Stimulated activated CD4-positive, alpha-beta T cell treated with anti-CD3 and anti-CD28 coated beads, Interleukin-15, amount 100 ng/mL, for 48 hours (primary cell): ENCODE measurements at places on chromosomes 5 and 9.

DNA sequence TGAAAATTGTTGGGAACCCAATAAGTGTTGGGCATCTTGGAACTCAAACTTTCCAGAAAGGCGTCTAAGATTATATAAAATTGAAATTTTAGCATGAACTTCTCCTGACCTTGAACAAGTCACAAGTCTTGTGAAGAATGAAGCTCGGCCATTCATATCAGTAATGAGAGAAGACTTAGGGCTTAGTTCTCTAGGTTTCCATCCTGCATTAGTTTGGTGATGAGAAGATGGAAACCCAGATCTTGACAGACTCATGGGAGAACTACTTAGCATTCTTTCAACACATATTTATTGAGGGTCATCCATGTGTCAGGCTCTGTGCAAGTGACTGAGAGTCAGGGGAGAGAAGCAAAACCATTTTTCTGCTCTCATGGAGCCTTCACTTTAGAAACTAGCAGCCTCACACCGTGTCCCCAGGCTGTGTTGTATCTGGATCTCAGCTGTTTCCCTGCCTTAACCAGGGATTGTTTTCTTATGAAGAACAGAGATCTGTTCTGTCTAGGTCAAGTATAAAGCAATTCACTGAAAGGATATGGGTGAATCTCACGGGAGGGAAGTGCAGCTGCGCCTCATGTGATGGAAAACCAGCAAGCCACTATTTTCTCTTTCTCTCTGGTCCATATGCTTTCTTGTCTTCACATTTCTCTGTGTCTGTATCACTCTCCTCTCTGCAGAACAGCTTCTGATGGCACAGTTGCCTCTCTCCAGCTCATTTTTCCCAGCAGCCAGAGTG lies 3.4 kb downstream of the GARNL3 start:
- no peak for DNase-seq

GRCh38 chr9:71977003-71977402 lies 65.6 kb downstream of the C9orf85 start:
- no peak for DNase-seq

DNA sequence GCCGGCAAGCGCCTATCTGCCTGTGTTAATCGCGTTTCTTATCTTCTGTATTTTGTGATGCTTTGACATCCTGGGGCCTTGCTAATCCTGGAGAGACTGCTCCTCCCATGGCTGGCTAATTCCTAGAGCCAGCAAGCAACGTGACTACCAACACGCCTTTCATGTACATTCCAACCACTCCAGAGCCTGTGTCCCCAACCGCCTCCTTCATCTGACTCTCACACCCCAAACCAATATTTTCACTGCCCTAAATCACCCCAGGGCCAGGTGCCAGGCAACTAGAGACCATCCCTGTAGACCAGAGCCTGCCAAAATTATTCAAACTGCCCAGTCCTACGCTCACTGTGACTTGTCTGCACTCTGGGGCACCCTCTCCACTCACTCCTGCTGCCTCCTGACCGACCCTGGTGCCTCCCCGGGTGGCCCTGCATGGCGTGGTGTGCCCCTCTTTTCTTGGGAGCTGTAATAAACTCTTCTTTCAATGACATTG lies 50.5 kb upstream of the COL5A1 start:
- no peak for DNase-seq

DNA sequence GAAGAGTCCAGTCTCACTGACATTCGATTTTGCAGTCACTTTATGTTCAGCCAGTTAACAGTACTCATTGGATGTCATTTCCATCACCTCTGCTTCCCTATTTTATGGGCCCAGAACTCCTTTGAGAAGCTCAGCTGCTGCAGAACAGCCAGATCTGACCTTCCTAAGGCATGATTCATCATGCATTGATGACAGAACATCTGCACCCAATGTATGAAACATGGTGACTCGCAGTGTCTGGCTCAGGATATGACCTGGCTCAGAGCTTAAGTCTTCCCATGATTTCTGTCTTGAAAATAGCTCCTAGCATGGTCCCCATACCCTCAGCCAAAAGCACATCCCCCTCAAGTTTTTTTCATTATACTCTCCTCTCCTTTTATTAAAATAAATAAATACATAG lies 92.6 kb upstream of the TRIM32 start:
- peak; percentile 2 for DNase-seq

GRCh38 chr5:131266370-131267060 lies 2.7 kb downstream of the CDC42SE2 start:
- DNase-seq, result no peak

- no peak for DNase-seq
These were observed 98.6 kb upstream of the SLC25A48 start for GRCh38 chr5:135735831-135736230.

DNA sequence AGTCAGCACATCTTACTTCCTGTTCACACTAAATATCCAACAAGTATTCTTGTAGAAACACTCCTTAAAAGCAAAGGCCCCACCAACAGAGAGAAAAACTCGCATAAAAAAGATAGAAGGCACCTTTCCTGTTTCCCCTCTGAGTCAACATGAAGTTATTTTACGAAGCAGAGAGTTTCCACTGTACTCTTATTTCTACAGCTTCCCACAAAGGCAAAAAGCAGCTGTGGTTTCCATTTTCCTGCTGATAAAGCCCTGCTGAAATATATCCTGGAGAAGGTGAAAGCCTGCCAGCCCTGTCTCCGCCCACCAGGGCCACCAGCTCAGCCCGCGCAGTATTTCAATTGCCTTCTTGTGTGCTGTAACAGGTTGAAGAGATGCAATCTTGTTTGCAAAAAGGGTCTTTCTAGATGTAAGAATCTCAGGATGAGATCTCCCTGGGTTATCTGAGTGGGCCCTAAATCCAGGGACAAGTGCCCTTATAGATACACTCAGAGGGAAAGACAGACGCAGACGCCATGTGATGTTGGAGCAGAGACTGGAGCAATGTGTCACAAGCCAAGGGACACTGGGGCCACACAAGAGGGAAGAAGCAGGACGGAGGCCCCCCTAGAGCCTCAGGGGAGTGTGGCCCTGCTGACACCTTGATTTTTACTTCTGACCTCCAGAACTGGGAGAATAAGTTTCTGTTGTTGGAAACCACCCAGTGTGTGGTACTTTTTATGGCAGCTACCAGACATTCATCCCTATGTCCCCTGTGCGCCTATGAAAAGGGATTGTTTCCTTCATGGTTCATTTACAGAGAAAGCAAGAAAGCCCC lies 19.9 kb downstream of the SEMA4D start:
- no peak for DNase-seq

DNA sequence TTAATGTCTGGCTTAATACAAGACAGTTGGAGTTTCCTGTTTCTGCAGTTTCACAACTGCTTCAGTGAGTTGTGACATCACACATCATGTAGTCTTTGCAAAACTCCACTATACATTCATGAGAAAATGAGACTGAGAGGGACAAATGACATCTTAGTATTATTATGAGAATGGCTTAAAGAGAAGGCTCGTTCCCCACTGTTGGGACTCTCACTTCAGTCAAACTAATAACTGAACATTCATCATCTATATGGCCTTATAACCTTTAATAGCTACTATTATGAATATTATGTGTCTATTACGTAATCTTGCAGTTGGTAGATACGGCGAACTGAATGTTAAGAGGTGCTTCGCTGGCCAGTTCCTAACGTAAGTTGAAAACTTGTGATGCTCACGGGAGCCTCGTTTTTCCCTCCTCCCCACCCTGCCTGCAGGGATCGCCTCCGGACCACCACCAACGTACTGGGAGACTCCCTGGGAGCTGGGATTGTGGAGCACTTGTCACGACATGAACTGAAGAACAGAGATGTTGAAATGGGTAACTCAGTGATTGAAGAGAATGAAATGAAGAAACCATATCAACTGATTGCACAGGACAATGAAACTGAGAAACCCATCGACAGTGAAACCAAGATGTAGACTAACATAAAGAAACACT lies 79.4 kb downstream of the SLC1A3 start:
- DNase-seq, result no peak

- DNase-seq, result no peak
These were observed 230.3 kb upstream of the ZNF462 start for GRCh38 chr9:106632621-106633020.

DNA sequence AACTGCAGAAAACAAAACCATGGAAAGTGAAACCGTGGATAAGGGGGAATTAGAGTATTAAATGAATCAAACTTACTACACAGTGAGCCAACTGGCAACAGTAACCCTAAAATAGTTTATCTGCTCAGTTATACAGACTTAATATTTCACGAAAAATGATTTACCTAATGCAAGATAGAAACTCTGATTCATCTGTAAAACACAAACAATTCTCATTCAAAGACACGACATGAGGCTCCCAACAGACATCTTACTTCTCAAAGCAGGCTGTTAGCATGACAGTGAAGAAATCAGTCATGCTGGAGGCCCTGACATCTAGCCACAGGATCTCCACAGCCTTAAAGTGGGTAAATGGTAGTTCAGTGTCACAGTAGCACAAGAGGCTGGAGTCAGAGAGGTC lies 131.2 kb downstream of the FBN2 start:
- no peak for DNase-seq

- no peak for DNase-seq
These were observed 372.9 kb downstream of the OSTF1 start for GRCh38 chr9:75461183-75461582.

GRCh38 chr9:133538176-133538575 lies 3.7 kb downstream of the ADAMTSL2 start:
- no peak for DNase-seq

- DNase-seq, result no peak
These were observed 119.4 kb upstream of the FOXD4L5 start for GRCh38 chr9:65404232-65405006.

DNA sequence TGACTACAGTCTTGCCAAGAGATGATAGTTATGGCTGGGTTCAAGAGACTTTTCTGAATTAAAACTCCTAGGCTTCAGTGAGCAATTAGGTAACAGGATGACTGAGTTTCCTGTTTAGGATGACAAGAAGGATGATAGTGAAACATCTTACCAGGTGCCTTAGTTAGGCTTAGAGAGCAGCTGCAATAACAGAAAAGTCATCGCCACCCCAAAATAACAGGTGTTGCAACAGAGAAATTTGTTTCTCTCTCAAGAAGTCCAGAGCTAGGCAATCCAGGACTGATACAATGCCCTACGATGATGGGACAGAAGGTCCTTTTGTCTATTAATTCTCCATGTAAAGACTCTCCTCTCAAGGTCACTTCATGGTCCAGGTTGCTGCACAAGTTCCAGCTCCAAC lies 361.8 kb downstream of the CAAP1 start:
- DNase-seq, result no peak

DNA sequence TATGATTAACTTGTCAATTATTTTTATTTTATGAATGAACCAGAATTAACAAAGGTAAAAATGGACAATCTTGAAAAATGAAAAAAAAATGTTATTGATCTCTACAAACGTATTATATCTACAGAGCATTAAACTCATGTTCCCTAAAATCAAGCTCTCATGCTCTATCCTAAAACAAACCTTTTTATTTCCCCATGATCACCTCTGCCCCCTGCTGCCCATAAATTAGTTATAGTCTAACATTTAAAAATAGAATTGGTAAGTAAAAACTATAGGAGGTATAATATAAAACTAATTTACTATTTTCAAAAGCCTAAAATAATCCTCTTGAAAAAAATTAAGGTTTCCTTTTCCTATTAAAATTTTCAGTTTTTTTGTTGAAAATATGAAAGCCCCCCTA lies 168.0 kb upstream of the POU5F2 start:
- DNase-seq, result no peak

GRCh38 chr5:150945486-150945885 lies 40.7 kb upstream of the ZNF300 start:
- DNase-seq, result no peak

GRCh38 chr9:101028346-101029314 lies at the start of gene PLPPR1:
Gene PLPPR1 (plus strand): TSS chr9:101028727.
- DNase-seq, result no peak

- no peak for DNase-seq
These were observed 4.1 kb upstream of the SPOUT1 start for GRCh38 chr9:128833696-128834095.

DNA sequence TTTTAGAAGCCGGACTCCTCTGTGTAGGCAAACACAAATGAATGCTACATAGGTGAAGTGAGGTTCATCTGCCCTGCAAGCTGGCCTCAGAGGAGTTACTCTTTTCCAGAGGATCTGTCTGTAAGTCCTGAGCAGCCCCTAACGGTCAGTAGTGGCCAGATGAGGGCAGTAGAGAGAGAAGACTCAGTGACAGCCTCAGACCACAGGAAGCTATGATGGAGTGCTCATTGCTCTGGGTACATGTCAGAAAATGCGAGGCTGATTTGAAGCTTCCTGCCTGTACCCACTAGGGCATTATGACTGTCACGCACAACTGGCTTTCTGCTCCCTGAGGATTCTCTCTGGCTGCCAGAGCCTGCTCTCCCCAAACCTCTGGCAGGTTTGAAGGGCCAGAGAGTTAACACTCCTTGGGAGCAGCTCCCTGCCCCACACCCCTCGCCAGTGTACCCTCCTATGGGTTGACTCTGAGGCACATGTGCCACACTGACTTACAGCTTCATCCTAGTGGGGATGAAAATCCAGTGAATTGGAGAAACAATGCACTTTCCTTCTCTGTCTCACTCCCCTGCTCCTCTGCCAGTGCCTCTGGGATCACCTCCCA lies 141.5 kb downstream of the GABRG2 start:
- DNase-seq, result no peak

GRCh38 chr9:136323371-136323789 lies 4.0 kb upstream of the GPSM1 start:
- no peak for DNase-seq

DNA sequence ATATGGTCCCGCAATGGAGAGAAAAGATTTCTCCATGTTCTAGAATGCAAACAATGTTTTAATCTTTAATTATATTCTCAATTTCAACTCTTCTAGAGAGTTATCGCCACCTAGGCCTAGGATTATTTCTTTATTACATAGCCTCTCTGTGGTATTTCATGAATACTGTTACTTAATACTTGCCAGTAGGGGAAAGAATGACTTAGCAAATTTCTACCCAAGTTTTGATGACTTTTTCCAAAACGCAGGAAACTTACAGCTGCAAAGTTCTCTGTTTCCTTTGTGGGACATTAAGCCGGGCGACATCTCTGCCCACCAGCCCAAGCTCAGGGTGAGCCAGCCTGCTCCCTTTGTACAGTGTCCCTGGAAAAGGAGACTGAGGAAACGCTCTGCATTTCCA lies 73.8 kb downstream of the MED27 start:
- DNase-seq, result no peak

DNA sequence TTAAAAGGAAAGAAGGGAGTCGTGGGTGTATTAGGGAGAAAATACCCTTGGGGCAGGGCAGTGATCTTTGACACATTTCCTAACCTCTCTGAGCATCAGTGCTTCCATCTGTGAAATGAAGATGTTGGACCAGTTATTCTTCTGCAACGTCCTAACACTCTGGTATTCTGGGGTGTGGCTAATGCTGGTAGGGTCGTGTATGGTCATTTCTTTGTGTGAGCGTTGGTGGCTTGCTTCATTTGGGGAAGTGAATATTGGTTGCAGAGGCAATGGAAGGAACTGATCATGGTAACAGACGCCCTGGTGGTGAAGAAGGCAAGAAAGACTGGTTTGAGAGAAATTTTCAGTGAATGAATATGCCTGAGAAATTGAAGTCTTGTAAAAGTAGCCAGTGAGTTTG lies 67.9 kb upstream of the TTC23L start:
- DNase-seq, result no peak
